Amniotic stem cell (primary cell): ENCODE measurements at places on chromosomes 16 and 17.

DNA sequence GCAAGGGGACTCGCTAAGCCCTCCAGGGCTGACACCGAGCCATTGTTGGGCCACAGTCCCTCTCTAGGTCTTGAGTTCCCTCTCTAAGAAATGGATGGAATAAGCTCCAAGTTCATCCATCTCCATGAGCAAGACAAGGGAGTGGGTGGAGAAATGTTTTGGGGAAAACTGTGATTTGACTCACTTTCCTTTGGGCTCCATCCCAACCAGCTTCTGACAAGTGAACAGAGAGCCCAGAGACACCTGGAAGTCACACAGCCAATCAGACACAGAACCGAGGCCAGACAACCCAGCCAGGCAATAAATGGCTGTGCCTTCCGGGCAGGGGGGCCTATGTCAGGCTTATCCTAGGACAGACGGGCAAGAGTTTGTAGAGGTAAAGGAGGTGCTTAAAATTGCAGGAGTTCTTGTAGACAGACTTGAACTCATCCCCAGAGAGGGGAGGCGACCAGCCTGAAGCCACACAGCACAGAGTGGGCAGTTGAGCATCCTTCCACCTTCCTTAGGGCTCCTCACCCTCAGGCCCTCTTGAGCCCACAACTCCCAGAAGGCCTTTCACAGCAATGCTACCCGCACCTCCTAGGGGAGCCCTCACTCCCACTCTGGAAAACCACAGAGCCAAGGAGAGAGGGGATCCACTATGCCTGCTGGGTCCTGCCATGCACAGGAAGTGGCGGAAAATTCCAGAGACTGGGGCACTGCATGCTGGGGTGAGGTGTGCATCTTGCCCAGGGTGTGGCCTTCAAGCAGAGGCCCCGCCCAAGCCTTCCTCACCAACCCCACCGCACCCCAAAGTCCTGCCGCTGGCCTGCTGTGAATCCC lies 9.5 kb upstream of the FAM83G start:
- DNase-seq: no peak

- no peak for DNase-seq
Measured at GRCh38 chr17:82475458-82475857, 16.9 kb downstream of the NARF start.

GRCh38 chr16:72936408-72936807 lies 111.5 kb downstream of the ZFHX3 start:
- no peak for DNase-seq

GRCh38 chr16:5801396-5801795 lies 703.8 kb upstream of the EEF2KMT start:
- no peak for DNase-seq

DNA sequence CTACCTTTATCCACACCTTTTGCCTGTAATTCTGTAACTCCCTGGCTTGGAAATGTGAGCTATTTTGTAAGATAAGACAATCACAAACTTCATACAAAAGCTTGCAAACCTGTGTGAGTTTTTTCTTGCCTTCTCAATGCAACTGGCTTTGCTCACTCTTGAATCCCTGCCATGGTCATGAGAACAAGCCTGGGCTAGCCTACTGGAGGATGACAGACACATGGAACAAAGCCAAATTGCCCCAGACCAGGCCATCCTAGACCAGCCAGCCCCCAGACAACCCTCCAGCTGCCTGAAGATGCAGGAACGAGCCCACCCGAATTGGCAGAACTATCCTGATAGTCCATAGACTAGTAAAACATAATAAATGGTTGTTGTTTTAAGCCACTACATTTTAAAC lies 466.6 kb upstream of the ERCC4 start:
- no peak for DNase-seq

- no peak for DNase-seq
Measured at GRCh38 chr16:46918905-46919792, 35.0 kb downstream of the GPT2 start.

- DNase-seq: no peak
Measured at GRCh38 chr16:11612665-11613025, 25.9 kb upstream of the LITAF start.

GRCh38 chr17:14738652-14738988 lies 437.7 kb downstream of the HS3ST3B1 start:
- DNase-seq: no peak

- no peak for DNase-seq
Measured at GRCh38 chr17:9290226-9290613, 268.9 kb downstream of the NTN1 start.

GRCh38 chr17:42571435-42572225 lies 4.7 kb downstream of the MLX start:
- no peak for DNase-seq

DNA sequence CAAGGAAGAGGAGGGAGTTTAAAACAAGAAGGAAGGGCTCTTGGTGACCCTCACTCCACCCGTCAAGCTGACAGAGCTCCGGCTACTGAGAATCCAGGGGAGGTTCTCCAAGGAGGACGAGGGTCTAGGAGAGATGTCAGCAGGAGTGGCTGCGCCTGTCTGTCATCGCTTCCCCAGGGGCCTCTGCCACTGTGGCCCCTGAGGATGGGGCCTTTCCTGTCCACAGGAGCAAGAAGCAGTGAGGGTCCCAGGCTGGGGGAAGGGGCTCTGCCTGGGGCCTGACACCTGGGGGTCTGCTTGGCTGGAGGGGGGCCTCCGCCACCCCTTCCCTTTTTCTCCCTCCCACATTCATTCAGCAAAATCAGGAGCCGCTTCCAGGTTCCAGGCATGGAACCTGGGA lies 66.5 kb upstream of the TNRC6C start:
- DNase-seq: no peak

- DNase-seq: no peak
Measured at GRCh38 chr16:71681360-71681759, 43.1 kb downstream of the PHLPP2 start.

DNA sequence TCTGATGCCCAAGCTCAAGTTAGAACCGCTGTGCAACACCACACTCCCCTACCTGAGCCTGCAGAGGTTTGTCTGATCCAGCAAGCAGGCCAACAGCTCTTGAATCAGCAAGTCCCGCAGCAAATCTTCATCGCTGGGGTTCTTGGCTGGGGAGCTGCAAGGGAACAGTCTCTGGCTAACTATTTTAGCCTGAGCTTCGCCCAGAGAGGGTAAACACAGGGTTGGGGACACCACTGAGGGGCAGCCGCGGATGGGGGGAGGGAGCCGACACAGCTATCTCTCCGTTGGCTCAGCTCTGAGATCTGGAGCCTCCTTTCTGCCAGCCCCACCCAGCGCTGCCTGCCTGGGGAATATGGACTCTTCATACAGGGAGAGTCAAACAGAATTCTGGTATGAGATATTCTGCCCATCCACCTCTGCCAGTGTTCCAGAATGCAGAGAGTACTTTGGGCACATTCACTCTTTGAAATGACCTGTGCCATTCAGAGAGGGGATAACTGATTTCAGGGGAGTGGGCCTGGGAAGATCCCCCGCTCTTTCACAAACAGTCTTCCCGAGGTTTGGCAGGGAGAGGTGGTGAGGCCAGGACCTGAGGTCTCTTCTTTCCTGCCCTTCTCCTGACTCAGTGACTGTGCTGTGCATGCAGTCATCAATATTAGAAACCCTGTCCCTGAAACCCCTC lies 7.4 kb downstream of the GIP start:
- DNase-seq: no peak

- DNase-seq: no peak
Measured at GRCh38 chr17:46001390-46002310, 2.6 kb downstream of the STH start.

DNA sequence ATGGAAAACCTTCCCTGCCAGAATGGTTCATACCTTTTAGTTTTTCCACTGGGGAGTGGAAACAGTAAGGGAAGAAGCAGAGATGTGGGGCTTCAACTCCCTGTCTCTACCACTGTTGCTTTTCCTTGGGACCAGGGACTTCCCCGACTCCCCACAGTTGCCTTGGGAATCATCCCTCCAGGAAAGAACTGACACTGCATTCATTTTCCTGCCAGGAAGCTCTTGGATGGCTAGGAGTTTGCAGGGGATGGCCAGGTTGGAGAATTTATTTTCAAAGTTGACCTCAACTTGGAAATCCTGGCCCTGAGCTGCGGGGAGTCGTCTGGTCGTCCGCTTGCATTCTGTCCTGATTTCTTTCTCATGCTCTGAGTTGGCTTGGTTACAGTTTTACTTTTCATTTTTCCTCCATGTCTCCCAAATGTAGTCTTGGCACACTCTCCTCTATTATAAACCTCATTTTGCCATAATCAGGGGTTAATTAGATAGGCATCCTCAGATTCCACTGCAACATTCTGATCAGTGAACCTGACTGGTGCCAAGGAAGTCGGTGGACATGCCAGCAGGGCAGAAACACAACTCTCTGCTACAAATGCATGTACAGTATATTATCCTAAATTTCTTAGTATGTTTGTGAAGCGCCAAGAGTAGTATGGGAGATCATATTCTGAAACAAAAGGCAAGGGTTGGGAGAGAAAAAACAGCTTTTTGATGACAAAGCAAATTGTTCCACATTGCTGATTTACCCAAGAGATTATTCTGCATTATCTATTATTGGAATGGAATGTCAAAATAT lies 220.5 kb upstream of the XYLT1 start:
- DNase-seq: no peak

DNA sequence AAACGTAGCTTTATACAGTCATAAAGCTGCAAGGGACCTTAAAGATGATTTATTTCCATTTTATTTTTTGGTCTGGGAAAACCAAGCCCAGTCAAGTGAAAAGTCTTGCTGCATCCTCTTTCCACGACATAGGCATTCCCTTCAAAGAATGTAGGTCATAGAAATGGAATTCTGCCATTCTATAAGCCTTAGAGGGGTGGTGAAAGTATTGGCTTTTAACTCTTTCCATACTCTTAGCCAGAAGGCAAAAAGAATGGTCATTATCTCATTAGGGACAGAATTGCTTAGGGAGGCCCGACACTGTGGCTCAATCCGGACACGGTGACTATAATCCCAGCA lies 7.9 kb upstream of the MSL1 start:
- DNase-seq: no peak

DNA sequence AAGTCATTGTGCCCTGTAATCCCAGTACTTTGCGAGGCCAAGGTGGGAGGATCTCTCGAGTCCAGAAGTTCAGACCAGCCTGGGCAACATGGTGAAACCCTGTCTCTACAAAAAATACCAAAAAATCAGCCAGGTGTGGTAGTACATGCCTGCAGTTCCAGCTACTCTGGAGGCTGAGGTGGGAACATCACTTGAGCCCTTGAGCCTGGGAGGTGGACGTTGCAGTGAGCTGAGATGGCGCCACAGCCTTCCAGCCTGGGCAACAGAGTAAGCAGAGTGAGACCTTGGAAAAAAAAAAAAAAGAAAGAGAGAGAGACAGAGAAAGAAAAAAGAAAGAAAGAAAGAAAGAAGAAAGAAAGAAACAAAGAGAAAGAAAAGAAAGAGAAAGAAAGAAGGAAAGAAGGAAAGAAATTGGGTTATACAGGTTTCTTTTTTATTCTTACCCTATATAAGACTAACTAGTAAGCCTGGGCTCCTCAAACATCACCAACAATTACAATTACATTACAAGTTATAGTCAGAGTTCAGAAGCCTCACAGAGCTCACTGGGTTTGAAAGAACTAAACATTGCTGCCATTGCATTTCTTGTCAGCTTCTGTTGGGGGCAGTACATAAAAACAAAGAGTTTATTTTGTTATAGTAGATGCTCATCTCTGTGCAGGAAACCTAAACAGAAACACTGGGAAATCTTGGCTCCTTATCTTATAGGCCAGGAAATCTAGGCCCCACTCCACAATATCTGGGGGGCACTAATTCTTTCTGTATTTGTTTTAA lies 6.7 kb upstream of the ABCA9 start:
- no peak for DNase-seq

DNA sequence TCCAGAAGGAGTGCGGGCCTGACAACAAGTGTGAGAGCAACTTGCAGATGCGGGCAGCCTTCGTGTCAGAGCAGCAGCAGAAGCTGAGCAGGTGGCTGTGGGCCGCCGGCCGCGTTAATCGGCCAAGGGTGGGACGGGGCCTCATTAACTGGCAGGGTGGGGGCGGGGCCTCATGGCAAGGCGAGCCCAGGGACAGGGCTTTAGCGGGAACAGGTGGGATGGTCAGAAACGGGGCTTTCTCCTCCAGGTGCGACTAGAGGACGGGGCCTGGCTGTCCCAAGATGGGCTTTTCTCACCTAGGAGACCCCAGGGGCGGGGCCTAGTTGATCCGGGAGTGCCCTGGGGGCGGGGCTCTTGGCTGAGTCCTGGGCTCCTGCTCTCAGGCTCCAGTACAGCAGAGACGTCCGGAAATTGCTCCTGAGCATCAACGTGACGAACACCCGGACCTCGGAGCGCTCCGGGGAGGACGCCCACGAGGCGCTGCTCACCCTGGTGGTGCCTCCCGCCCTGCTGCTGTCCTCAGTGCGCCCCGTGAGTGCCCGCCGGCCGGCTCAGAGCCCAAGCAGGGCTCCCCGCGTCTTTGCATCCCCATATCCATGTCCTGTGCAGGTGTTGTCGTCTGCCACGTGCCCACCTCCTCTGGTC lies 18.4 kb upstream of the PDK2 start:
- no peak for DNase-seq

- no peak for DNase-seq
Measured at GRCh38 chr17:48747445-48748363, 19.2 kb upstream of the HOXB13 start.

DNA sequence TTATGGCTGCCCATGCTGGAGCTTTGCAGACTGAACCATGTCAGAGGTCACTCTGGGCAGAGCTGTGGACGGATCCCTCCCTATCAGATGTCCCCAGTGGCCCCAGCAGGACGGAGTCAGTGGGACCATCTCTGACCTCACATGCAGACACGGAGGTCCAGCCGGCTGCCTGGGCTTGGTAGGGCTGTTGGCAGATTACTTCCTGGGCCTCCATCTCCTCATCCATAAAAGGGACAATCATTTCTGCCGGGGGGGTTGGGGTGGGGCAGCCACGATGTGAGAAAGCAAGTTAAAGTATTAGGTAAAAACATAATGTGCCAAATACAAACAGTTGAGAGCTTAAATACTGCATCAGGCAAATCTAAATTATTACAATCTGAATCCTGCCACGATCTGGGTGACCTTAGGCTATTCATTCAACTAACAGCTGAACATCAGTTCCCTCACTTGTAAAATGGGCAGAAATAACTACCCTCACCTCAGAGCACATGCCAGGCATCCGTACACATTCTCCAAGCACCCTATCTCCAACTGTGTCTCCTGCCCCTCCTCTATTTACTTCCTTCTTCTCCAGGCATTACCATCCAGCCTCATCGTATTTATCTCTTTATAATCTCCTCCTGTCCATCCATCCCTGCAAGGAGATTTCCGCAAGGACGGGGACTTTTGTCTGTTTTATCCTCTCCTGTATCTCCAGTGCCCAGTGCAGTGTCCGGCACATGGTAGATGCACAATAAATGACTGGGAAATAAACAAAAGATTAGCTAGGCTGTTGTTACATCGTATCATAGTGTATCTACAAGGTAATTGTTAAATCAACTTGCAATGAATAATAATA lies 192.3 kb upstream of the FOXF1 start:
- no peak for DNase-seq

- DNase-seq: no peak
Measured at GRCh38 chr16:22425847-22426246, 51.4 kb upstream of the CDR2 start.

DNA sequence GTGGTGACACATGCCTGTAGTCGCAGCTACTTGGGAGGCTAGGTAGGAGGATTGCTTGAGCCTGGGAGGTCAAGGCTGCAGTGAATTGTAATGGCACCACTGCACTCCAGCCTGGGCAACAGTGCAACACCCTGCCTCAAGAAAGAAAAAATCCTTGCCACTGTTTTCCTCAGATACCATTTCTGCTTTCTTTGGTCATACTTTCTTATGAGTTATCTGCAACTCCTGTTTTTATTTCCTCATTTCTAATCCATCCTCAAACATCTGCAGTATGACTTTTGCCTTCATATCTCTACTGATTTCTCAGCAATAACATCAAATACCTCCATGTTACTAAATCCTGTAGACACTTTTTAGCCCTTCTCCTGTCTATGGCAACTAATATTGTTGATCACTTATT lies 3.1 kb upstream of the AP2B1 start:
- DNase-seq: no peak
